Stimulated activated CD8-positive, alpha-beta memory T cell treated with anti-CD3 and anti-CD28 coated beads, Interleukin-7, amount 100 ng/mL, for 1 hour (primary cell): ENCODE measurements at places on chromosomes 12 and 14.
A peak's percentile ranks its signal among the peaks of the same experiment; 100 is the strongest.

- no peak for DNase-seq
Observed at GRCh38 chr14:35789651-35790050, 19.4 kb downstream of the RALGAPA1 start.

DNA sequence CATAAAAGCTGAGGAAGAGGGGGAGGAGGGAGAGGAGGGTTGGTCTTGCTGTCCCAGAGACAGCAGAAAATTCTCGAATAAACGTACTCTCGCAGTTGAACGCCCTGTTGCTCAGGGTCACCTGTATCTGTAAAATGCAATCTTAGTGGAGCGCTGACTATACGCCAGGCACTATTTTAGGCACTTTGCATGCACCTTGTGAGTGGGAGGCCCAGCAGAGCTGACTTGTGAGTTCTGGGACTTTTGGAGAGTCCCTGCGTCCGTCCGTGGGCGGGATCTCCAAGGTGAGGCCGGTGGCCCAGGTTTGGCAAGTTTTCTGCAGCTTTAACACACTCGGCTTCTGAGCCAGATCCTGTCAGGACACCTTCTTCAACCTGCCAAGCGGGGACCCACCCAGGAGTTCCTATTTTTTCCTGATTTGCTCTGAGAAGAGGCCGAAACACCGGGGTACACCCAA is 32.5 kb upstream of the PLEKHG6 start:
- DNase-seq = no peak

DNA sequence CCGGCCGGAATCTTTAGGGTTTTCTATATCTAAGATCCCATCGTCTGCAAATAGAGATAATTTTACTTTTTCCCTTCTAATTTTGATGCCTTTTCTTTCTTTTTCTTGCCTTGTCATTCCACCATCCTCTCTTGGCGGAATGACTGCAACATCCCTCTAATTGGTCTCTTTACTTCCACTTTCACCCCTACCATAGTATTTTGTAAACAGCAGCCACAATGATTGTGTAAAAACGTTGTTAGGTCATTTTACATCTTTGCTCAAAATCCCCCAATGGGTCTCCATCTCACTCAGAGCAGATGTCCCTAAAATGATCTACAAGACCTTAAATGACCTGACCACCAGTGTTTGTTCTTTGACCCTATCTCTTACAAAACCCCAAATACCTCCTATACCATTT is 80.0 kb upstream of the STAC3 start:
- no peak for DNase-seq

GRCh38 chr12:89756585-89757398 is 48.2 kb upstream of the ATP2B1 start:
- no peak for DNase-seq

- no peak for DNase-seq
Observed at GRCh38 chr14:68795597-68796417, 2.9 kb upstream of the ZFP36L1 start.

DNA sequence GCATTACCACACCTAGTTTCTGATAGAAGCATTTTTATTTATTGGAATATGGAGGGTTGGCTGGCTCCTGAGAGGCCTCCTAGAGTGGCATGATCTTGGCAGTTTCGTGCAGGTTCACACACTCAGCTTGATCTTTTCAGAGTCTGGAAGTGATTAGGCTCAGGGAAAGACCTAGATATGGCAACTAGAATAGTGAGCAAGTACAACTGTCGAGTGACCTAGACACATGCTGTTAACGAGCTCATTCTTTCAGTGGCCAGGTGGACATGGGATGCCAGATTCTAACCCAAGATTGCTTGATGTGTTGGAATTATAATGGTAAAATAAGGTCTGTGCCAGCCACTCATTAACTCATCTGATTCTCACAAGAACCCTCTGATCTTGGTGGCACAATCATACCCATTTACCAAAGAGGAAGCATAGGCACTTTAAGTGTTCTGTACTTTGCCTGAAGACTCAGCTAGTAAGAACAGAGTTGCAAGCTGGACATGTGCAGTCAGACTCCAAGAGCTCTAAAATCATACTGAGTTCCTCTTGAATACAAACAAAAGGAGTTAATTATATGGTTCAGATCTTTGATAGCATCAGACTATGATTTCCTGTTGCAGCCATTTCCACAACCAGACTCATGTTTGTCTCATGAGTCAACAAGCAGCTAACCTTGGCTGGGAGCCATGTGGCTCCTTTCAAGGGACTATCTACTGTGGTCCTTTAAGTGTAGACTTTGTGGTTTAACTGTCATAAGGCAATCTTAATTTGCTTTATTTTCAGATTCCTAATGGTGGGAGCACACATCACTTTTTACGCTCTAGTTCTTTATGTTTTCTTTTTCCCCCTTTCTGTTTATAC is 144.2 kb downstream of the PLEKHA5 start:
- DNase-seq = peak; percentile 24

- no peak for DNase-seq
Observed at GRCh38 chr12:57611827-57612710, 834 bp downstream of the ARHGEF25 start.

- no peak for DNase-seq
Observed at GRCh38 chr14:85824526-85824925, 294.6 kb downstream of the FLRT2 start.

DNA sequence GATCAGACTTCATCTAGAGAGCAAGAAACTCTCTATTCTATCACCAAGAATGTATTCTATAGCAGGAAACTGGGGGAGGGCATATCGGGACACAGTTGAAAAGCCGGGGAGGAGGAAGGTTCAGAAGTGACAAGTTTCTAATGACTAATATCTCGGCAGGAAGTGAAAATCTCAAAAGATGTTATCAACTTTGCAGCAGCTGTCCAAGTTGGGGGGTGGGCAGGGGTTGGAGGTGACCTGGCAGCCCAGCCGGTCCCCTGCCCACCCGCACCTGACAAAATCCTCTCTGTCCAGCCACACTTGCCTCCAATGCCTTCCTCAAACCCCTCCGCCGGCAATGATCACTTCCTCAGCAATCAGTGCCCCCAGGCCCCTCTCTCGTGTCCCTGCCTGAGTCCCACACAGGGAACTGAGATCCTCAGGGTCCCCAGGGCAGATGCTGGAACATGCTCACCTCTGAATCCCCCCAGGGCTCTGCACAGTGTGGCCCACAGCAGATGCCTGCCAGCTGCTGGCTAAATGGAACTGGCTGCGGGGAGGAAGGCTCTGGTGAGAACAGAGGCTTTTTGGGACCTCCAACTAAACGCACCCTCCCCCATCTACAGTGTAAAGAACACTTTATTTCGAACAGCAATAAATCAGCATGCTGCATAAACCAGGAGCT is 43.9 kb downstream of the CCDC88C start:
- no peak for DNase-seq

- DNase-seq = no peak
Observed at GRCh38 chr14:90483571-90483974, 86.7 kb downstream of the CALM1 start.

DNA sequence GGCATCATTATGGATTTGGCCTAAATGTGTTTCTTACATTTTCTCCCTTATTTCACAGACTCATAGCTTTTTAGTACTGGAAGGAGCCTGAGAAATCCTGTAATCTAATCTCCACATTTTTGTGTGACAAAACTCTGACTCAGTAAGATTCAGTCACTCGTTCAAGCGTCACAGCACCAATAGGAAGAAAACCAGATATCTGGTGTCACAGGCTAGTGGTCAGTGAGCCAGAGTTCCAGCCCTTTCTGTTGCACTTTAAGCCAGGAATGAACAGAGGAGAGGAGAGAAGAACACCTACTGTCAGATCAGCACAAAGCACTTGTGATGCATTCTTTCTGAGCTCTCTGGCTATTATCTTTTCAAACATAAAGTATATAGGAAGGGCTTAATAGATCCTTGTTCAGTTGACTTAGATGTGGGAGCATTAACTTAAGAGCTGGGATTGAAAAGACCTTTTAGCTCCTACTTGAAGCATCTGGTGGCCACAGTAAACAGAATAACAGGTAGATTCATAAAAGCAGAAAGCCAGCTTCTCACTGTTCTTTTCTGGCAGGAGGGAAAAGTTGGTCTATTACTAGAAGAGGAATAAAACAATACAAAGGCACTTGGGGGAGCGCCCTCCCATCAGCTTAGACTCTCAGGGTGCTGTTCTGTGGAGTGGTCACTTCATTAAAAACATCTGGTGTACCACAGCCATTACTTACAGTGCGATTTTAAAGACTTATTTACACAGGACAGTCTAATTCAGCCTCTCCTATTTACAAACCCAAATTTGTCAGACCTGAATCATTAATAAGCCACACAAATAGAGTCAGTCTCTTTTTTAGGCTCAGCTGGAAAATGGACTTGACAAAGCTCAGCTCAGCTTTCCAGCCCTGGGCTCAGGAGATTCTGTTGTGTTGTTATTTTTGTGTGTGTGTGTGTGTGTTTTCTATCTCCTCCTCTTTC is 12.2 kb upstream of the NID2 start:
- no peak for DNase-seq

GRCh38 chr12:21851151-21851550 is 76.6 kb upstream of the KCNJ8 start:
- no peak for DNase-seq

GRCh38 chr14:91681118-91681517 is 50.8 kb downstream of the CATSPERB start:
- no peak for DNase-seq

DNA sequence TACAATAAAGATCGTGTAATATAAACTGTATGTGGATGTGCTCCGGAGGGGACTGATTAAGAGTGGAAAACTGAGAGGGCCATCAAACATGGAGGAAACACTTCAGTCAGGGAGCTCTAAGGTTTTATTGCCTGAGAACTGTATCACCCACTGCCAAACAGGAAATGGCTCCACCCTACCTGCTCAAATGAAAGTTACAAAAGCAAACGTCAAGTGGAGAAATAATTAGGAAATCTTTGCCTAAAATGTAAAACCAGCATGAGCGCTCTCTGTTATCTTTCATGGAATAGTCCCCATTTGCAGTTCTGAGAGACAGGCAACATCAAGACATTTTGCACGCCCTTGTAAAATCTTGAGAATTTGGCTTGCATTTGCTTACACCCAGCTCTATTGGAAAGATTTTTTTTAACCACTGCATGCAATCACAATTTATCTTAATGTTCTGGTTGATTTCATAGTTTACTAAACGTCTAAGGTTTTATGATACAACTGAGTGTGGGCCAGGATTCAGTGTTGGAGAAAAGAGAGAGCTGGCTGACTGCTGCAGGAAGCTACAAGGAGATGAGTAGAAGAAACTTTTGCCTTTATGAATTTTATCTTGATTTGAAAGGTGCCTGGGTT is 344.0 kb upstream of the PRICKLE1 start:
- no peak for DNase-seq

DNA sequence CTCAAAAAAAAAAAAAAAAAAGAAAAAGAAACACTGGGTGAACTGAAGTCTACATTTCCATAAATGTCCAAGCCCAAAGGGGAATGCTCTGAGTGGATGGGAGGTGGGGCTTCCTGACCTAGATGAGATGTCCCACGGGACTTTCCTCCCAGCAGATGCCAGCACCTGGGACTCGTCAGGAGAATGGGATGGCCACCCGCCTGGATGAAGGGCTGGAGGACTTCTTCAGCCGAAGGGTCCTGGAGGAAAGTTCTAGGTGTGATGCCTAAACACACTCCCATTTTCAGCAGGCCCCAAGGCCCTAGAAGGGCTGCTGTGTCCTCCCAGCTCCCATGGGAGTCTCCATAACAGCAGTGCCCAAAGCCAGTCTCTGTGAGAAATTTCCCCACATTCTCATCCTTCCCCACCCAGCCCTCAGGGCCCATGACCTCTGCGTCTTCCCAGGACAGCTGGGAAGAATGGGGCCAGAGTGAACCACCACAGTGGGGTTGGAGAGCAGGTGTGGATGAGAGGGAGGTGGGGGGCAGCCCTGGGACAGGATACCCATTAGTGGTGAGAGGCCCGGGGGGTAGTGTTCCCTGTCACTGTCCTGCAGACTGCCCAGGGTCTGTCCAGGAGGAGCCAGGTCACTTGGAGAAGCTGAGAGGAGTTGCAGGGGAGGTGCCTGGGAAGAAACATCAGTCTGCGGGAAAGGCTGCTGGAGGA is 7.1 kb upstream of the CPNE6 start:
- no peak for DNase-seq

DNA sequence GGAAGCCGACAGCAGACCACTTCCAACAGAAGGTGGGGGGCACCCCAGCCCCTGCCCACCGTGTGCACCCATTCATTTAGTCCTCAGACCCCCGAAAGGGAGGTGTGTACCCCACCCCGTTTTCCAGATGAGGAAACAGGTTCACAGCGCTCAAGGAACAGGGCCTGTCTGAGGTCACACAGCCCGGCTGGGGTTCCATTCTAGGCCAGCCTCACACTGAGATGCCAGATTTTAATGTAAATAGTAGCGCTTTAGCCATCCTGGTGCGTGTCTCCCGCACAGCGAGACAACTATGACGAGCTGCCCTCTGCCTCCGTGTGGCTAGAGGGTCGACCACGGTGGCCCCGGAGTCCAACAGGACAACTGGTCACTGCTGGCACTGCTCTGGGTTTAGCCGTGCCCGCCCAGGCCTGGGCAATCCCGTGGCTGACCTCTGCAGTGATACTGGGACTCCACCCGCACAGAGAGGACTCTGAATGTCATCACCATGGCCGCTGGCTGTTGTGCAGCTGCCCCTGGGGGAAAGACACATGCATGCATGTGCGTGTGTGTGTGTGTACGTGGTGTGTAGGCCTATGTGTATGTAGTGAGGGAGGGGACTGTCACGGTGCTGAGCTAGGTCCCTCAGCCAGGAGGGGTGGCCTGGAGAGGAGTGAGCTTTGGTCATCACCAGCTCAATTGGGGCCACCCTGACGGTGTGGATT is 31.6 kb downstream of the BEGAIN start:
- DNase-seq = no peak

GRCh38 chr14:92644171-92644969 is 104.1 kb downstream of the LGMN start:
- DNase-seq = no peak

DNA sequence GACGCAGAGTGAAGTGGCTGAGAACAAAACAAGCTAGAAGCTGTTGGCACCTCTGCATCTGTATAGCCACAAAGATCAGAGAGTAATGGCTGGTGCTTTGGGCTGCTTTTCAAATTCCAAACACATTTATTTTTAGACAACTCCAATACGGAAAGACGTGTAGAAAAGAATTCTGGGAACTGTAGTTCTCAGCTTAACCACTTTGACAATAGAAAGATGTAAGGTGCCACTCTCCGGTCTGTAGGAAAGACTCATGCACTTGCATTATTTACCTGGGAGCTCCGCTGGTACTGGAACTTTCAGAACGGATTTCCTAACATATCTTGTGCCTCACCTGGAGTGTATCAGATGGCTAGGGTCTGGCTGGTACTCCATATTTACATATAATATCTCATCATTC is 1.8 kb upstream of the OR4K2 start:
- DNase-seq = no peak

DNA sequence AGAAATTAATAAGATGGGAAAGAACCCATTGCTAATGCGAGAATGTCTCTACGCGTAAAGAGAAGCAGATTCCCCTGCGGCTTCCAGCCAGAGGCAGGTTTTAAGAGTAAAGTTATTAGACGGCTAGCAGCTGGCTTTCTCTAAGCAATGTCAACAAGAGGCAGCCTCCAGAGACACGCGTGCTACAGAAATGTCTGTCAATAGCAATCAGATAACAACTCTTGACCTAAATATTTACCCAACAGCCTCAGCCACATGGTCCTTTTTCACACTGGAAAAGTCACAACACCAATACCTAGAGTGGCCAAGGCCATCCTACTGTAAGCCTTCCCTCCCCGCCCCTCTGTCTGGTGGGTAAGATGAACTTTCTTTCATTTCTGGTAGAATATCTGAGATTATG is 146.0 kb upstream of the SFSWAP start:
- DNase-seq = no peak

- no peak for DNase-seq
Observed at GRCh38 chr12:1630827-1631591, 2.0 kb downstream of the WNT5B start.

- DNase-seq = no peak
Observed at GRCh38 chr12:3309805-3310204, 181.2 kb upstream of the PRMT8 start.

GRCh38 chr12:103399986-103400385 is 95.8 kb downstream of the C12orf42 start:
- no peak for DNase-seq
